Chondrocyte (in vitro differentiated cells): ENCODE measurements at places on chromosomes 6 and 20. TPM values are rescaled to one million over a fixed set of nuclear protein-coding genes. Genes with fewer than 3 reads are reported as not detected.
A peak's percentile ranks its signal among the peaks of the same experiment; 100 is the strongest.

GRCh38 chr6:111764238-111765175 is 108.7 kb downstream of the FYN start:
- peaks cover 90% of the 10 kb centered on the region for H3K4me1 ChIP-seq
- no peak overlapping the region for H3K4me3 ChIP-seq
- H3K27me3 ChIP-seq, result no peaks in the 10 kb centered on the region

MAS1 gene
- not detected in 3 replicates for total RNA-seq

BTNL2 gene
- not detected in 3 replicates for total RNA-seq

DNA sequence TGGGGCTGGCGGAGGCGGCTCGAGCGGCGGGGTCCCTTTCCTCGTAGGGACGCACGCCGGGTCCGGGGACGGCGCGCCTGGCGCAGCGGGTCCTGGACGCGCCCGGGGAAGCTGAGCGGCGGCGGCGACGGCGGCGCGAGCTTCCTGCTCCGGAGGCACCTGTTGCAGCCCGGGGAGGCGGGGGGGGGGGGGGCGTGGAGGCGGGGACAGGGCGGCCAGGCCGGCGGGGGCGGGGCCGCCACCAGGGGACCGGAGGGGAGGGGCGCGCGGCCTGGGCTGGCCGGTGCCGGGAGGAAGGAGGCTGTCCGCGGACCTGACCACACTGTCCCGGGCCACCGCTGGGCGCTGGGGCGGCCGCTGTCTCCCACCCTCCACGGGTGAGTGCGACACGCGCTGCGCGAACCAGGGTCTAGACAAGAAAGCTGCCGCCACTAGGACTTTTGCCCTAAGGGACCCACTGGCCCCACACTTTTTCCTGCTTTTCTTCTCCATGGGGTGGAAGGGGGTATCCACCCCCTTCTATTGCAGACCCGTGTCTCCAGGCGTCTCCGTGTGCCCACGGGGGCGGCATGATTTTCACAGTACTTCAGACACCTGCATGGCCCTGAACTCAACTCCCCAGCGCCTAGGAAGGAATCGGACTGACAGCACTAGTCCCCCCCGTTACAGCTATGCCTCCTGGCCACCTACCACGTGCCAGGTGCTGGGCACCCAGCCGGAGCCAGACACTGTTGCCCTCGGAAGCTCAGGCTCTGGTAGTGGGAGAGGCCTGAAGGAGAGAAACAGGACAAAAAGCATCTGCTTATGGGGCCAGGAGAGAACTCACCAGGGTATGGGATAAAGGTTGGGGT is at the start of gene NFATC2:
Gene NFATC2 (minus strand): TSS at position 149 of the 851 bp plus-strand sequence. CDS start 220 bp downstream, outside the sequence.
- H3K36me3 ChIP-seq, result peaks cover 8% of the 10 kb centered on the region
- DNase-seq, result no peak
- H3K4me3 ChIP-seq, result peak within 1 kb of the TSS; percentile 47
- H3K4me1 ChIP-seq, result peaks cover 25% of the 10 kb centered on the region
- H3K27me3 ChIP-seq, result peaks cover 4% of the 10 kb centered on the region
- H3K27ac ChIP-seq, result peak within 1 kb of the TSS; percentile 69

BTN1A1 gene
- total RNA-seq, result not detected in 3 replicates

DNA sequence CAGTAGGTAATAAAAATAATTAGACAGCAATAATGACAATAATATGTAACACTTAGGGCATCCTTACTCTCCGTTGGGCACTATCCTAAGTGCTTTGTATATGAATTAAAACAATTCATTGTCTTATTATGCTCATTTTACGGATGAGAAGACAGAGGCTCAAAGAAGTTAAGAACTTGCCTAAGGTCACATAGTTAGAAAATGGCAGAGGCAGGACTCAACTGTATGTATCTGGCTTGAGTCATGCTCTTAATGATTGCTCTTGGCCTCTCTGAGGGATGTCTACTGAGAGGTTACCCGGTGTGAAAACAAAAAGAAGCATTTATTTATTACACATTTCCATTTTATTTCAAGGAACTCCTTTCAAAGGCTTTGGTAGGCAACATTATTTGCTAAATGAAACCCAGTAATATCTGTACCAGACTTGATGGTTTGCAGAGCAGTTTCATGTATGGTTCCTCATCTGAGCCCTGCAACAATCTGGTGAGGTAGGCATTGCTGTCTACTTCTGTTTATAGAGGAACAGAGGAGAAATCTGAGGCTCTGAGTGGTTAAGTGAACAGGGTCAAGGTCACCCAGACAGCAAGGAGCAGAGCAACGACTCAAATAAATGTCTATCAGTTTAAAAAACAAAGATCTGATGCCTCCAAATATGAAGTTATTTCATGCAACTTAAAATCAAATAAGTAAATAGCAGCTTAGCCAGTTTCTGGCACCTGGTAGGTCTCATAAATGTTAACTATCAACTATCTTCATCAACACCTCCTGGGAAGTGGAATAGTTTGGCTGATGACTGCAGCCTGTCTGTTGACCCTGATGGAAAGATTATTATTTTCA is 4.2 kb upstream of the PARD6B start:
- H3K27ac ChIP-seq, result no peak overlapping the region
- H3K27me3 ChIP-seq, result no peaks in the 10 kb centered on the region
- DNase-seq, result no peak

DNA sequence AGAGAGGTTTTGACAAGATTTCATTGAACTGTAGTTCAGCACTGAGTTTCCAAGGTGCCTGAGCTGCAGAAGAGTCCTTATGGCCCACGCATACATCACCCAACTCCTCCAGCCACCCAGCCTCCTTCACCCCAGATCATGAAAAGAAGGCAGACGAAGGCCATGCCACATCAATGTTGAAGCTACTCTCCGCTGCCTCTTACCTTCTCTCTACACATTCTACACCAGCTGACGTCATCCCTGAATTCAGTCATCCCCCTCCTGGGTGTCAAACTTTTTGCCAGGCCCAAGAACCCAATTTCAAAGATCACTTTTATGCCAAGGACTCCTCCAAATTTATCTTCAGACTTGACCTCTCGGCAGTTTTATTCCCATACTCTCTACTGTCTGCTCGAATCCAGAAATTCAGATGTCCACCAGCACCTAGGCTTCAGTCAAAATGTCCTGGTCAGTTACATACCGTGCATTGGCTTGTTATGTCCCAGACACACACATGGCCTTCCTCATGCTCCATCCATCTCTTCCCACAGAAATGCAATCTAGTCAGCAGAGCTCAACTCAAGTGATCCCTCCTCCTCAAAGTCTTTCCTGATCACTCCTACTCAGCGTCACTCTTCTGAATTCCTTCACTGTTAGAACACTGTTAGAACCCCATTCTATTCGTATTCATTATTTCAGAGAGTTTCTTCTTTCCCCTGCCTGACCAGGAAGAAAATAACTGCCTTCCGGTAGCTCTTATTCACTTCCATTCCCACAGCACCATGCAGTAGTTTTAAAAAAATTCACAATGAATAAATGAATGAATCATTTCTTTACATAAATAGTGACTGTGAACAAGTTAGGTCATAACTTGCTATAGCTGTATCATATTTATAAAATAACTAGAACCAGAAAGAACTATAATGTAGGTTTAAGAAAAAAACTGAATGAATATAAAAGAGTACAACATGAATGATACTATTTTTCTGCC is 11.5 kb downstream of the ATXN1 start:
- peaks cover 62% of the 10 kb centered on the region for H3K4me1 ChIP-seq
- H3K36me3 ChIP-seq, result peaks cover 10% of the 10 kb centered on the region
- H3K4me3 ChIP-seq, result no peak overlapping the region
- H3K27ac ChIP-seq, result no peak overlapping the region
- no peaks in the 10 kb centered on the region for H3K27me3 ChIP-seq

DNA sequence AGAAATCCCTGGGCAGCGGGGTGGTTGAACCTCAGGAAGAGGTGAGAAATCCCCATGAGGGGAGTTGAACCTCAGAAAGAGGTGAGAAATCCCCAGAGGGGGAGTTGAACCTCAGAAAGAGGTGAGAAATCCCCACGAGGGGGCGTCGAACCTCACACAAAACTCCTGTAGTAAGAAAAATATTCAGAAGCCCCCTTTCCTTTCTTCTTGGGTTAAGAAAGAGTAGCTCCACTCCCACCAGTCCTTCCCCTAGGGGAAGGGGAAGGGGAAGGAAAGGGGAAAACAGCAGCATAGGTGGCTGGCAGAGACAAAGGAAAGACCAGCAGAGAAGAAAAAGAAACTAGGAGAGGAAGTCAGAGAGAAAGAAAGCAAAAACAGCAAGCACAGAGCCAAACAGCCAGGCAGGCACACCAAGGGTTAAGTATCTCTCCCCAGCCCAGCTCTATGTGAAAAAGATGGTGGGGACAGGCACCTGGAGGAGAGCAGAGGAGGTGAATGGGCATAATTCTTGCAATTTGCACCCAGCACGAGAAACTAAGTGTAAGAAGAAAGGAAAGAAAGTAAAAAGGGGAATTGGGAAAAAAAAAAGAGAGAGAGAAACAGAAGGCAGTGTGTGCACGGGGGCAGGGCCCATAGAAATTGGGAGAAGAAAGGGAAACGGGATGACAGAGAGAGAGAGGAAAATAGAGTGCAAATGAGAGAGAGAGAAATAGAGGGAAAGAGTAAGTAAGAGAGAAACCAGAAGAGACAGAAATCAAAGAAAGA is 88.2 kb downstream of the PLG start:
- peak overlapping the region; percentile 54 for H3K4me3 ChIP-seq
- H3K27me3 ChIP-seq, result no peaks in the 10 kb centered on the region
- peaks cover 7% of the 10 kb centered on the region for H3K4me1 ChIP-seq
- no peaks in the 10 kb centered on the region for H3K36me3 ChIP-seq
- no peak overlapping the region for H3K27ac ChIP-seq
- DNase-seq, result no peak

GRCh38 chr20:62964700-62965099 is 12.2 kb downstream of the SLC17A9 start:
- H3K4me3 ChIP-seq, result no peak overlapping the region
- H3K4me1 ChIP-seq, result no peaks in the 10 kb centered on the region
- peaks cover 15% of the 10 kb centered on the region for H3K27me3 ChIP-seq
- DNase-seq, result no peak

LY6G5C gene
- 1.3 to 3.6 TPM (median 2.4 TPM) in 3 replicates for total RNA-seq

- peaks cover 3% of the 10 kb centered on the region for H3K27me3 ChIP-seq
- H3K36me3 ChIP-seq, result no peaks in the 10 kb centered on the region
- peaks cover 9% of the 10 kb centered on the region for H3K4me1 ChIP-seq
These were observed 44.1 kb downstream of the VEGFA start for GRCh38 chr6:43814111-43814510.

GRCh38 chr6:122930252-122931180 is 65.5 kb upstream of the CLVS2 start:
- H3K4me1 ChIP-seq, result no peaks in the 10 kb centered on the region
- no peak overlapping the region for H3K4me3 ChIP-seq
- no peaks in the 10 kb centered on the region for H3K36me3 ChIP-seq
- no peak for DNase-seq

DNA sequence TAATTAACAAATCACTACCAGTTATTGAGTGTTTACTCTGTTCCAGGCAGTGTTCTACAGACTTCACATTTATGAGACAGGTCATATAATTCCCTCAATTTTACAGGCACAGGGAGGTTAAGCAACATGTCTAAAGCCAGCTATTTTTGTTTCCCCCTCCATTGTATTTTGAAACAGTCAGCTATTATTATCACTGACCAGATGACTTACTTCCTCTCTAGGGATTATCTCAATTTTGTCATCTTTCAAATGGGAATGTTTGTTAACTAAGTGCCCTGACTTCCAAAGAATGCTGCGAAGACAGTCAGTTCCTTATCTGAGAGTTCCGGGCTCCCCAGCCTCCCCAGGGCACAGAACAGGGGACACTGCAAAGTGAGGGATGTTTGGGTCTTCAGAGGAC is 5.6 kb upstream of the CNPY3 start:
- DNase-seq, result no peak
- H3K27me3 ChIP-seq, result no peaks in the 10 kb centered on the region
- peaks cover 4% of the 10 kb centered on the region for H3K4me1 ChIP-seq
- H3K36me3 ChIP-seq, result no peaks in the 10 kb centered on the region

DNA sequence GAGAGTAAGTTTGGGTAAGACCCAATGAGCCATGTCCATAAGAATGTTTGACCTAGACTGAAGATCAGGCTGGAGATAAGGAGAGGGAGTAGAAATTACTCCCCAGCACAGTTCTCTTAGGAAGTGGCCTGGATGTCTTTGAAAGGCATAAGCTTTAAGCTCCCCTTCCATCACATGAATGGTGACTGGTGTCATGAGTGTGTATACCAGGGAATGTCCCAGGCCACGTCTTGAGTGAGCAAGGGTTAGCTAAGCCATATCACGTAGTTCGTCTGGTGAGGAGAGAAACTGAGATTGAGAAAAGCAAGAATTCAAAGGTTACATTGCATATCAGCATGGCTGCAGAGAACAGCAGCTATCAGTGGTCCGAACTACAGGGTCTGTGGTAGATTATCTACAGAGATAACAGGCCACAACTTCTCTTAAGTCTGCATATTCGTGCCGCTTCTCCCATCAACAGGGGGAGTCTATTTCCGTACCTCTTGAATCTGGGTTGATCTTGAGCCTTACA is 60.1 kb upstream of the BMP2 start:
- no peak for DNase-seq
- no peaks in the 10 kb centered on the region for H3K36me3 ChIP-seq
- H3K27ac ChIP-seq, result peak overlapping the region; percentile 29

DNA sequence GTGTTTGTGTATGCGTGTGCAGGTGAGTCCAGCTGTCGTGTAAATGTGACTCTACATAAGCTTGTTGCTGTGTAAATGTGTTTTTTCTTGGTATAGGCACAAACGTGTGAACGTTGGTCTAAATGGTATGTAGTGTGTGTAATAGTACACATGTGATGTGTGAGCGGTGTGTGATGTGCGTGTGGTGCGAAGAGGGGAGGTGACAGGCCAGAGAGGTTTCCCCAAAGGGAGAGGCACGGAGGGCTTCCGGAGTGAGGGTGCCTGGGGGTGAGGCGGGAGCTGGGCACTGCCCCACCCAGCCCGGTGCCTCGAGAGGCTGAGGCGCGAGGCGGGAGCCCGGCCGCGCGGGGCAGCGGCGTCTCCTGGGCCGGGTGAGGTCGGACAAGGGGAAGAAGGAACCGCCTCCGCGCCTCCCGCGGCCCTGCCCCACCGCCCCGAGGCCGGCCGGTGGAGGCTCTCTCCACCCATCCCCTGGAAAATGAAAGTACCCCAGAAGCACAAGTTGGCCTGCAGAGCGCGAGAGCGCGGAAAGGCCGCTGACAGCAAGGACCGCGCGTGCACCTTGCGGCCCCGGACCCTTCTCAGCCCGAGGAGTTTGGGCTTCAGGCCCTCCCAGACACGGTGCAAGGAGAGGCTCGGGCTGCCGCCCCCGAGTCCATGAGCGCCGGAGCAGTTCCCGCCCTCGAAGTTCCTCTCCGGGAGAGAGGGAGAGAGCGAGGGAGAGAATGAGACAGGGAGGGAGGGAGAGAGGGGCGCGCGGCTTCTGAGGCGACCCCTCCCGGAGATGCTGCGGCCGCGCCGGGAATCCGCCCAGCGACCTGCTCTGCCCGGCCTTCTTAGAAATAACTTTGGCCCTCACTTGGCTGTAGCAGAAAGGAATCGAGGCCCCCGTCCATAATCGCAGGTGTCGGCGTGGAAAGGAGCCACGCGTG is 43.2 kb upstream of the OSTM1 start:
- H3K4me1 ChIP-seq, result peaks cover 45% of the 10 kb centered on the region
- H3K4me3 ChIP-seq, result peak overlapping the region; percentile 72
- no peak for DNase-seq
- H3K27me3 ChIP-seq, result peaks cover 62% of the 10 kb centered on the region
- no peaks in the 10 kb centered on the region for H3K36me3 ChIP-seq
- peak overlapping the region; percentile 50 for H3K27ac ChIP-seq

DNA sequence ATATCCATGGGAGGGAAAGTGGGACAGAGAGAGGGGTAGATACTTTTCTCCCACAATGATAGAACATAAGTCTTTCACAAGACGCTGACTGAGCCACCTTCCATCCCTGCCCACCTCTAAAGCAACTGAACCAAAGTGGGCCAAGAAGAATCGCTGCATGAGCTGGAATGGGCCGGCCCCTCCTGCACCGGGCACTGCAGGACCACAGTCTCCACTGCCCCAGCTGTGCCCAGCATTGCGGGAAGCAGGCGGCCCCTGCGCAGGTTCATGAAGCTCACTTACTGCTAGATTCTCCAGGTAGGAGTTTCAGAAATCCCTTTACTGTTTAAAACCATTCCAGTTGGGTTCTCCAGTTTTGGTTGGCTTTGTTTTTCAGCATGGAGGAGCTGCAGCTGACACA is 32.0 kb upstream of the CST7 start:
- H3K27me3 ChIP-seq, result peaks cover 14% of the 10 kb centered on the region
- no peak overlapping the region for H3K27ac ChIP-seq
- no peak for DNase-seq
- H3K36me3 ChIP-seq, result peaks cover 1% of the 10 kb centered on the region
